Activated CD4-positive, alpha-beta T cell treated with anti-CD3 and anti-CD28 coated beads, Interleukin-2, Interleukin-4, amounts not matched to agents 100 ng/mL and 50 ng/mL, durations not matched to agents 16 hours and 8 hours (primary cell): ENCODE measurements at places on chromosomes 6 and 20.

- no peak for DNase-seq
Observed at GRCh38 chr6:6969761-6970223, 138.0 kb upstream of the RREB1 start.

DNA sequence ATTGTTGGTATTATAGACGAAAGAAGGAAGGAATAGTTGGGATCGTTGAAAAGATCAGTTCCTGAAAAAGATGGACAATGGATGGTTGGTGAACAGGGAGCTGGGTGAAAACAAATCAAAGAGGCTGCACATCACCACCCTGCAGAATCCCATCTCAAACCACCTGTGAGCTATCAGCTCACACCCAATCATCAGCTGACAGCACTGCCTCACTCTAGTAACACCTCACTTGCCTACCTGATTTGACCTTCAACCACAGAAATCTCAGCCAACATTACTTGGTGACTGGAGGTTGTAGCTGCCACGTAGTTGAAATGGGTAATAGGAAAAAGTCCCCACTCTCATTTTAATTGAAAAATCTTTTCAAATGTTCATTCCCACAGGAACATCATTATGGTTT lies 101.8 kb upstream of the DST start:
- DNase-seq: no peak

DNA sequence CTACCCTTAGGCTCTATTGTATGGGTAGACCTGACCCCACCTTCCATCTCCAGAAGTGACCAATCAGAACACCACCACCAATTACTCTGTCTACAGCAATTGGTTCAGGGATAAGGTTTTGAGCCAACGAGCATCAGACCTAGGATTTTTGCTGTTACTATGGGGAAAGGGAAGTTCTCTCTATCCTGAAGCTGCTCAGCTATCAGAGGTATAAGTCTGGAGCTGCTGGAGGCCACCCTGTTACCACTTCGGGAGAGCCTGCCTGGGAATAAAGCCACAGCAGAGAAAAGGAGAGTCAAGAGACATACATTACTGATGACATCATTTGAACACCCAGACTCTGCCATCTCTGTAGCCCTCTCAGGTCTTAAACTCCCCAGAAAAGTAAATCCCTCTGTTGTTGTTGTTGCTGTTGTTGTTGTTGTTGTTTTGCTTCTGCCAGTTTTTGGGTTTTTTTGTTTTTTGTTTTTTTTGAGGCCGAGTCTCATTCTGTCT lies 94.5 kb downstream of the PREX1 start:
- DNase-seq: no peak

- DNase-seq: no peak
Observed at GRCh38 chr20:51182571-51182970, 159.7 kb upstream of the KCNG1 start.

DNA sequence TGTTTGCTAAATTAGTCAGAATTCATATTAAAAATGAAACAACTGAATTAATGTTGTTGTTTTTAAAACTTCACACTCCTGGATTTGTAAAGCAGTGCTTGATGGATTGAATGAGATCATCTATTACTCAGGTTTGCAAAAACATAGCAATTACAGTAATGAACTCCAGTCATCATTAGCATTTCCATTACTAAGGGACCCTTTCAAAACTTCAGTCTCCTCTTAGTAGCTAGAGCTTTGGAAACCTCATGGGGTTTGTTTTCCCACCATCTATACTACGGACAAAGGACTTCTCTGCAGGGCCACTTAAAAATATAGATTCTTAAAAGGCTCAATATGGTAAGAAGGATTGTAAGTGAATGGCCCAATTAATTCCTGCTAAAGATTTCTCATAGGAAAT lies 209.9 kb upstream of the PRND start:
- DNase-seq: no peak

DNA sequence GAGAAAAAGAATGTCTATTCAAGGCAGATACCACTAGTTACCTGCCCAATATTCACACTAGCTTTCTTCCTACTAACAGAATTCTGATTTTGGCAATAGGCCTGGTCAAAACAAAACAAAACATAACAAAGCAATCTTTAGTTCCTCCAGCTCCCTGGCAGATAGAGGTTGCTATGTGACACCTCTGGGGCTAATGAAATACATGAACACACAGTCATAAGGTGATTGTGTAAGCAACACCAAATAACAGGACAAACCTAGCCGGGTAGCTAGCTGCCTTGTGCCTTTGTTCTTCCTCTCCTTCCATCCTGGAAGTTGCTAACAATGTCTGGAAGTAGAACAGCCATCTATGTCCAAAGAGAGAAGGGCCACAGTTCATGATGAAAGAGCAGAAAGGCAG lies 6.0 kb upstream of the HMGN3 start:
- no peak for DNase-seq

- no peak for DNase-seq
Observed at GRCh38 chr6:136926383-136926782, 4.3 kb downstream of the SLC35D3 start.

DNA sequence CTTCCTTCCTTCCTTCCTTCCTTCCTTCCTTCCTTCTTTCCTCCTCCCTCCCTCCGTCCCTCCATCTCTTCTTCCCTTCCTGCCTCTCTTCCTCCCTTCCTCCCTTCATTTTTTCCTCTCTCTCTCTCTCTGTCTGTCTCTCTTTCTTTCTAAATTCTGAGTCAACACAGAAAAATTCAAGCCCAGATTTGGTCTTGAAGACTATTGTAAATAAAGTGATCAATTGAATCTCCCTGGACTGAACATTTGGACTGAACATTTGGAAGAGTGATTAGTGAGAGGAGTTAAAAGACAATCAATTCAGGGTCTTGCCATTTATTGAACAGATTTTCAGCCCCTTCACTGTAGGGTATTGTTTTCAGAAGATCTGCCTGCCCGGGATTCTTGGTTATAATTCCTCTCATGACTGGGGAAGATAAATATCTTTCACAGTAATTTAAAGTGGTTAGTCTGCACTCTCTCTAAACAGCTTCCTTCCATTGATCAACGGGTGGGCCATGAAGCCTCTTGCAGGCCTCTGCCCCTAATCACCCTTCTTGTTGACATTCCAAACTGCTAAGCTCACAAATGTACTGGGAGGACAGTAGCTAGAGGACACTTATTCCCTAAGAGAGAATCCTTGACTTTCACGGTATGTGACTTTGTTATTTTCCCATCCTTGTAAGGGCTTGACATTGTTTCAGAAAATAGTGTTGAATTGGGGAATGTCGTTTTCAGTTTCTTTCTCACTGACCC lies 101.7 kb upstream of the BMP2 start:
- DNase-seq: no peak

DNA sequence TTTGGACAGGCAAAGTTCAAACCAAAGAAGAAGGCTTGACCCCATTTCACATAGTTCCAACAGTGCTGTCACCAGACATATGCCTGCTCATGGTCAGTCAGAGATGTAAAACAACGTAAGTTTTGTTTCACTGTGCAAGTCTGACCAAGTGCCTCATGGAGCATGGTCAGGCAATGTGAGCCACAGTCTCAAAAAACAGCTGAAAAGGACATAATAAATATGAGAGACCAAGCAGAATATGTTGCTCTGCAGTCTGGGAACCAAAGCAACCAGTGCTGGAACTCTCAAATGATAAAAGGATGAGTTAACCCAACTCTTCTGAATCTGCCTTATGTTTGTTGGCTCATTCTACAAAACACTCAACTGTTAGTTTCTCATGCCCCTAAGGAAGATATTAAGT lies 39.9 kb upstream of the DST start:
- no peak for DNase-seq

DNA sequence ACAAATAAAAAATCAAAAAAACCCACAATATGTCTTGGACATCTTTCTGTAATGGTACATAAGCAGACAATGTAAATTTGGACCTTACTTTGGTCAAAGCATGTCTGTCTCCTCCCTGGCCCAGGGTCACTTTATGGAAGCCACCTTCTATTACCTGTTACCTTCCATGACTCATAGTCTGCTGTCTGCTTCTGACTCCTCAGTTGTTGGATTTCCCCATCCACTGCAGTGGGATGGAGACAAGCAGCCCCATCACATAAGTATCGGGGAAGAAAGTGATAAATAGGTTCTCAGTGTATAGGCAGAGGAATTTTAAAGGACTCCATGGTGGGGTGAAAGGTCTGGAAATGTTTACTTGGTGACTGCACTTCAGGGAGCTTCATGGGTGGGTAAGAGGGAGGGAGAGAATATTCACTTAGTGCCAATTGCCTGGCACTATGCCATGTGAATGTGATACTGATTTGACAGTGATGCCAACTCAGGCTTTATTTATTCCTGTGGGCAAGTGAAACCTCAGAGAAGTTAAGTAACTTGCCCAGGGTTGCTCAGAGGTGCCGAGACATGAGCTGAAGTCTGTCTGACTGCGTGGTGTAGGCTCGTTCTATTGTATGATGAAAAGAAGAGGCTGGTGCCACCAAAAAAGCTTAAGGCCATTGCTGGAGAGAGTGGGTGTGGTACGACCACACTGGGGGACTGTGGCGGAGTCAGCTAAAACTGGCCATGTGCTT lies 175.6 kb upstream of the RNF24 start:
- no peak for DNase-seq

DNA sequence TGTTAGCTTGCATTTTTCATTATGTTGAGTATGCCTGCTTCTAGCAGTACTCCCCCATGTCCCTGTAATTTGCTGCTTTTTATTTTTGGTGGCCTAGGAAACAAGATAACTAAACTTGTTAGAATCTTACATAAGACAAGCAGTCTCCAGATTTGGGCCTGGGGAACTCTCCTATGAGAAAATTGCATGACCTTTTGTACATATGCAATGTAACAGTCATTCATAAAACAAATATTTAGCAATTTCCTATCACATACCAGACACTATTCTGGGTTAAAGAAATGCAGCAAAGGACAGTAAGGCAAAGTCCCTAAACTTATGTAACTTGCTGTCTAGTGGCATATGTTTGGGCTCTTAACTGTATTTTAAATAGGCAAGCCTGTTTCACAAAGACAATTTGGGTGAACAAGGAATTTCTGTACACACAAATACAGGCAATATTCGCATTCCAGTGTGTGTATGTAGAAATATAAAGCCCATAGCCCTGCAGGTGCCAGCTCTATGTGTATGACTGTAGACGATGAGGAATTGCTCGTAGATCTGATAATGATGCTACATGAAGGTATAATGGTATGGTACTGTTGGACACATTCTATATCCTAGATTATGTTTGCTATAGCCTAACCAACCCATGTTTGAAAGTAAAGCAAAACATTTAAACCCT lies 305.2 kb upstream of the CITED2 start:
- no peak for DNase-seq

GRCh38 chr6:119267126-119267905 lies 82.2 kb downstream of the MAN1A1 start:
- DNase-seq: no peak

- no peak for DNase-seq
Observed at GRCh38 chr20:37668166-37668565, 25.7 kb upstream of the CTNNBL1 start.

DNA sequence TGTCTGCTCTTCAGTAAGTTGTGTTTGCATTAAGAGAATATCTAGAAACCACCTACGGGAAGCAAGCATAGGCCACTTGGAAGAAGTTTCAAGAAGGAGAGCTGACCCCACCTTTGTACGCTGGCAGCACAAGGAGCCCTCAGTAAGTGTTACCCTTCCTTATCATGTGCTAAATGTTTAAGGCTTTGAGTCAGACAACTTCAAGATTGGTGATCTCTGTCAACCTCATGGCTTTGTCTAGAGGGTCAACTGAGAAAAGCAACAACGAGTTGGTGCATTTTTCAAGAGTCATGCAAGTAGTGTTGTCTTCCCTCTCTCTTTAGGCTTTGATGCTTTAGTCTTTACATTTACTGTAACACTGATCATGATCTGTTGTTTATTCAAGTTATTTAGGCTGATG lies 53.2 kb upstream of the SPTLC3 start:
- DNase-seq: no peak

GRCh38 chr6:48429021-48429420 lies 318.0 kb upstream of the PTCHD4 start:
- no peak for DNase-seq

DNA sequence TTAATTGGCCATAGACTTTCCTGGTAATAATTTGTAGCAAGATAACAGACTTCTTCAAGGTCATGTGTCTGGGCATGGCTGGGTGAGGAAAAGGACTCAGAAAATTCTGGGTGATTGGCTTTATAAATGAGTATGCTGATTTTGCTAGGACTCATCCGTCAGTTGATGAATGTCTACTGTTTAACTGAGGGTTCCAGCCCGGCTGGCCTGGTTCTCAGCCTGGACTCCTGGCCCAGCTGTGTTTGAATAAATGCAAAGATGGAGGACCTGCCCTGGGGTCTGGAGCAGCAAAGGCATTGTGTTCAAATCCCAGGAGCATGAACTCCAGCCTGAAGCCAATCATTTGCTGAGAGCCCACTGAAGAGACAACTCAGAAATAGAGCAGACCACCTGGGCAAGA lies 323.2 kb downstream of the LRFN2 start:
- DNase-seq: no peak

DNA sequence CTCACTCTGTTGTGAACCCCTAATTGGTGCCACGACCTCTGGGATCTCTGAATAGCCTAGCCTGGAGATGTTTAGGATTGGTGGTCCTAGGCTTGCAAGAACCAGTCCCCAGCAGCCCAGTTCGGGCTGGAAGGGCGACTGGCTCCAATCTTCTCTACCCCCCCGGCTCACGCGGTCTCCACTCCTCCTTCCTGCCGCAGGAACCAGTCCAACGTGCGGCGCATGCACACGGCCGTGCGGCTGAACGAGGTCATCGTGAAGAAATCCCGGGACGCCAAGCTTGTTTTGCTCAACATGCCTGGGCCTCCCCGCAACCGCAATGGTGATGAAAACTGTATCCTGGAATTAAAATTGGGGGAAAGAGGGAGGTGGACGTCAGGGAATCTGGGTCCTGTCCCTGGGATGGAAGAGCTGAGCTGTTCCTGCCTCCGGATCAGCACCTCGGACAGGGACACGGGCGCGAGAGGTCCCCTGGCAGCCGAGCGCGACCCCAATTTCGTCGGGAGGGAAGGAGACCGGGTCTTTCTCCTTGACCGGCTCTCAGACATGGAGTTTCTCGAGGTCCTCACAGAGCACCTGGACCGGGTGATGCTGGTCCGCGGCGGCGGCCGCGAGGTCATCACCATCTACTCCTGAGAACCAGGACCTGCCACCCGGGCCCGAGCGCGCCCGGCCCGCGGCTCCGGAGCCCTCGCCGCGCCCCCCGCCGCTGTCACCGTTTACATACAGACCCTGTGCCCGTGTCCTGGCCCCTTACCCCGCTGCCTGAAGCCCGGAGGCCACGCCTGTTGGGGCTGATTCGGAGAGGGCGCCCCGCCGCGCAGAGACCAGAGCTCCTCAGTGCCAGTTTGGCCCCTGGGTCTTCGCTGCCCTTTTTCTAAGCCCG lies 28.2 kb downstream of the SLC12A5 start:
- DNase-seq: no peak

DNA sequence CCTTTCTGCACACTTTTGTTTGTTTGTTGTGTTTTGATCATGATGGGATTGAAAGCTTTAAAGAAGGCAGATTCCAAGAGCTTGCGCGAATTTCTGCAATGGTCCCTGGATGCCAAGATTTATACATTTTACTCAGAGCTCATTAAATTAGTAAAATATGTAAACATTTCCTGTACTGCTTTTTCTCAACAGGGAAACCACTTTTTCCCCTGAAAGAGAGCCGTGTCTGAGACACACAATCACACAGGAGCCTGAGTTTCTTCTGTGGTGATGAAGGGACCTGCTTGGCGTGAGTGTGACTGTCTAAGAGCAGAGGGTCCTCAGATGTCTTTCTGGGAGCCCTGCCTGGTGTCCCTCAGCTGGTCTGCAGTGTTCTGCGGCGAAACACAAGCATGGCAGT lies 12.1 kb upstream of the TAGAP start:
- DNase-seq: peak; percentile 60
